GM04504 (cell line): ENCODE measurements at places on chromosomes 3 and 15.

- DNase-seq: no peak
Measured at GRCh38 chr3:189165092-189165612, 6.6 kb upstream of the TPRG1 start.

GRCh38 chr15:64739577-64740143, 35.7 kb downstream of the RBPMS2 start:
- DNase-seq: no peak

- DNase-seq: no peak
Measured at GRCh38 chr3:151330379-151330778, 1.0 kb upstream of the P2RY13 start.

- no peak for DNase-seq
Measured at GRCh38 chr3:12345584-12346494, 57.0 kb downstream of the PPARG start.

GRCh38 chr3:56443372-56443771, 24.9 kb downstream of the ERC2 start:
- no peak for DNase-seq
